SW 1271 (cell line): ENCODE measurements at places on chromosomes 3 and 15.

DNA sequence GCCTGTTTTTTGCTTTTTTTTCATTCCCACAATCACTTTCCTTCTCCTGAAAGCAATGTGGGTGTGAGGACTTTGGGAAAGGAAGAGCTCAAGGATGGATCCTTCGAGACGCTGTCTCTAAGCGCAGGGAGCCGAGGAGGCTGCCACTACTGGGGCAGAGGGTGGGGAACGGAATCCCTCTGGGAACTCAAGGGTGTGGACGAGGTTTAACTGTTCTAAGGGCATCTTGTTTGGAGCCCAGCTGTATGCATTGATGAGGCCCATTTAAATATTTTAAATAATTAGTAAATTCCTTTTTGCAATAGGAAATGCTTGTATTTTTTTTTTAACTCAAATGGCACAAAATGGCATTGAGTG lies 124.4 kb upstream of the MEF2A start:
- no peak for DNase-seq

- DNase-seq, result no peak
Measured at GRCh38 chr3:53478921-53479664, 15.3 kb upstream of the CACNA1D start.

DNA sequence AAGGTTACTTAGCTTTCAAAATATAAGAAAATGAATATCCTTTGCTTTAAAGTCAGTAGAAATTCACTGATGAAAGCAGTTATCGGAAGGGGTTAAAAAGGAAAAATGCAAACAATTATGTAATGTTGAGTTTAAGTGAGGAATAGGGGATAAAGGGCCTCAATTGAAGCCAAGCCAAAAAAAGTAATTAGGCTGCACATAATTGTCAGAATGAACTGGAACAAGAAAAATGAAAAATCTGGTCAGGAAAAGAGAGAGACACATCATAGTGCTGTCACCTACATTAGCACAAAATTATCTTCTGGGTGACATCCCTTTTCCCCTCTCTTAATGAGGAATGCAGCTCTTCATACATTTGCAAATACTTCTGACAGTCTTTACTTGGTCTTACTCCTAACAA lies 48.8 kb upstream of the PIK3R4 start:
- no peak for DNase-seq

DNA sequence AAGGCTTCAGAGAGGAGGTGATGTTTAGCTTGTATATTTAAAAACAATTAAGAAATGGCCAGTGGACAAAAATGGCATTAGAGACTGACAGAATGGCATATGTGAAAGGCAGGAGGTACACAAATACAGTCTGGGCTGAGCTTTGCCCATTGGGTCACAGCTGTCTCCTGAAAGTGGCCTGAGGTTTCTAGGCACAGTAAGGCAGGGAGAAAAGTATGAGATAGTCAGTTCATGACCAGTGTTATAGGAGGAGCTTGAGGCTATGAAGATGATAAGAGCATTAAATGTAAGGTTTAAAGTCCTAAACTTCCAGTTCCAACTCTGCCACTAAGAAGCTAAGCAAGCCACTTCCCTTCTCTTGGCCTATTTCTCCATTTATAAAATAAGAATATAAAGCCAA lies 111.2 kb upstream of the SETMAR start:
- no peak for DNase-seq

- no peak for DNase-seq
Measured at GRCh38 chr3:8980756-8981257, 17.5 kb upstream of the RAD18 start.

- DNase-seq, result no peak
Measured at GRCh38 chr15:53448232-53449015, 311.0 kb downstream of the WDR72 start.

- DNase-seq, result peak; percentile 41
Measured at GRCh38 chr3:139427283-139428060, 38.0 kb upstream of the COPB2 start.

GRCh38 chr3:179615458-179616173 lies 11.0 kb downstream of the NDUFB5 start:
- DNase-seq, result no peak

- DNase-seq, result no peak
Measured at GRCh38 chr3:38165722-38166387, 518 bp downstream of the OXSR1 start.

GRCh38 chr3:102715030-102715697 lies 280.3 kb downstream of the ZPLD1 start:
- DNase-seq, result no peak

- no peak for DNase-seq
Measured at GRCh38 chr3:15983232-15983631, 185.5 kb upstream of the ANKRD28 start.

- no peak for DNase-seq
Measured at GRCh38 chr3:186538779-186539178, 5.4 kb downstream of the CRYGS start.

DNA sequence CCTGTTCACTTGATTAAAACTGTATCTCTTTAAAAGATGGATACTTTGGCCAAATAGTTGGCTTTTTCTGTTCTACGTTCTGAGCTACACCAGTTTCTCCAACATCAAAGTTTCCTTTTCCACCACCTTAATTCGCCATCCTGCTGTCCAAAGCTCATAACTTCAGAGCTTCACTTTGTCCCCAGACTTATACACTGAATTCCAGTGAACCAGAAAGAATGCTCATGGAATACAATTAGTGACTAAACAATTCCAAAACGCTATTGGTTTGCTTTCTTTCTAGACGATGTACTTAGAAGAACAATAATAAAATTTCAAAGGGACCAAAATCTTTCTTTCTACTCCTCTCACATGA lies 23.2 kb downstream of the GPR15 start:
- no peak for DNase-seq

- peak; percentile 76 for DNase-seq
Measured at GRCh38 chr3:30286007-30286669, 320.3 kb upstream of the TGFBR2 start.

DNA sequence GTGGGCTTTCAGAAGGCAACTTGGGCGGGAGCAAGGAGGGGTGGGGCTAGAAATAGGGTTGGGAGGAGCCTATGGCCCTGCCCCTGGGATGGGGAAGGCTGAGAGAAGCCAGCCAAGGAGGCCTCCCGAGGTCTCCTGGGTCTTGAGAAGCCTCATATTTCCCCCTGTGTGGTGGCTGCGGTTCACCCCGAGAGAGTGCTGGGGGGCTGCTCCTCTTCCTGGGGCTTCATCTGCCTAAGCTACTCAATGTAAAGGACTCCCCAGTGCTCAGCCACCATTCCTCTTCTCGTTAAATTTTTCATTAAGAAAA lies 174.3 kb downstream of the SMAD6 start:
- DNase-seq, result no peak
